ENCODE measurements at places on chromosomes 7 and 10.

DNA sequence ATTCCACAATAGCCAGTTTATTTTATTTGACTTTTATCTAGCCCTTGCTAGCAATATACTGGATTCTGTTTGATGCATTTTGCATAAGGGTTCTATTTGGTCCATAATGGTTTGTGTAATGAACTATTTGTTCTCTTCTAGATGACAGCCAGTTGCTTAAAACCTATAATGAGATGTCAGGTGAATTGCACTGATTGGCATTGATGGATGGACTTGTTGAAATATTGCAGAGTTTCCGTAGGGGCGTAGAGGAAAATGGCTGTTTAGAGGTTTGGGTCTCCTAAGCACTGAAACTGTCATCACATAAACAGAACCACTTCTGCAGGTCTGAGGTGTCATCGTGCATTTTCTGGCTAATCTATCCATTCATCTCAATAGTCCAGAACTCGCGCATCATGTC is 124.9 kb upstream of the HDAC9 start:
- DNase-seq = no peak

DNA sequence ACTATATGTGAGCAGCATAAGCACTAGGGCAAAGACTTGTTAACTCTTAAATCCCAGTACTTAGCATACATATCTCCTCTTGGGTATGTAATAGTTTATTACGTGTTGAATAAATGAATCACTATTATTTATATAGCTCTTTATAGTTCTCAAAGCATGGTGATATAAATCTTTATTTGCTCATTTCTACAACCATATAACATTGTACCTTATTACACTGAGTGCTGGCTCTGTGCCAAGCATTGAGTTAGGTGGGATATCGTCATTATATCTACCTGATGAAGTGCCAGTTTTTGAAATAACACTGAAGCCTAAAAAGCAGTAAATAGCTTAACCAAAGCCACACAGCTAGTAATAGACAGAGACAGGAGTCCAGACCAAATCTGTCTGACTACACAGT is 27.9 kb downstream of the AHR start:
- DNase-seq = no peak

GRCh38 chr7:151277631-151278030 is 29.1 kb upstream of the SMARCD3 start:
- no peak for DNase-seq

GRCh38 chr10:112265745-112266144 is 17.5 kb upstream of the TECTB start:
- DNase-seq = no peak

DNA sequence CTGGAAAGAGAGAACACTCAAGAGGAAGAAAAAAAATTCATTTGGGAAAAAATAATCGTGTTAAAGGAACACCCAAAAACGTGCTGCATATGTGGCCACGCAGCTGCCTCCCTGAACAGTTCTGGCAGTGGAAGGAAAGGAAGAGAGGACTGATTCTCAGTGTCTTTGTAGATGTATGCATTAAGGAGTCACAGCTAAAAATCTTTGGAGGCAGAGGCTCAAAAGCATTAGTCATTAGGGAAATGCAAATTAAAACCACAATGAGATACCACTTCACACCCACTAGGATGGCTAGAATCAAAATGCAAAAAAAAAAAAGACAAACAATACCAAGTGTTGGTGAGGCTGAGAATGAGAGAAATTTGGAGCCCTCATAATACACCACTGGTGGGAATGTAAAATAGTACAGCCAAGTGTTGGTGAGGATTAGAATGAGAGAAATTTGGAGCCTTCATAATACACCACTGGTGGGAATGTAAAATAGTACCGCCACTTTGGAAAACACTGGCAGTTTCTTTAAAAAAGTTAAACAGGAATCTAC is 134.7 kb downstream of the SLIT1 start:
- no peak for DNase-seq

DNA sequence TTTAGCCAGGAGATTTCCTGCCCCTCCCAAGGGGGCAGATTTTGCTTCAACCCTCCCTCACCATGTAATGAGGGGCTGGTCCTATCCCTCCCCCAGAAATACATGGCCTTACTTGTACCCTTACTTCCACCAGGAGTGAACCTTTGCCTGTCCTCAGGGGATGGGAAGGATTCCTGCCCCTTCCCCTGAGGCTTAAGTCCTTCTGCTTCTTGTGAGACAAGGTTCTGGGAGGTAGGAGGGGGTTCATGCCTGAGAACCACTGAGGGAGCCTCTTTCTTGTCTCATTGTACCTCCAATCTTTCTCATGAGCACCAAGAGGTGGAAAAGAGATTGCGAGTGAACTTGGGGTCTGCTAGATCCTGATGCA is 19.5 kb upstream of the MUC3A start:
- no peak for DNase-seq

GRCh38 chr10:74171625-74172024 is 20.6 kb downstream of the ADK start:
- DNase-seq = no peak

DNA sequence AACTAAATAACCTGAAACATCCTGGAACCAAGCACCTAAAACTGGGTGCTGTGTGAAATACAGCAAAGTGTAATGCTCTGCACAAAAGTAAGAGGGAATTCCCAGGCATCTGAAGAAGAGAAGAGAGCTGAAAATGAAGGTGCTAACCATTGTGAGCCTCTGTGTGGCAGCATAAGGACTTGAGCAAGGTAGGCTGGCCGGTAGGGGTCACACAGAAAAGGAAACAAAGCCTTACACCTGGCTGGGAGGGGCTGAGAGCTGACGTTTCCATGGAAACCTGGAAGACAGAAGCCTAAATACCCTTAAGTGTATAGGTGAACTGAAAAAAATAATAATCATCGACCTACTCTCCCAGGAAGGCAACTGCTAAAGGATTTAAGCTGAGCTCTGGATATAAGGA is 48.6 kb downstream of the CUL1 start:
- no peak for DNase-seq

GRCh38 chr7:154584352-154585252 is 418.3 kb downstream of the PAXIP1 start:
- no peak for DNase-seq

DNA sequence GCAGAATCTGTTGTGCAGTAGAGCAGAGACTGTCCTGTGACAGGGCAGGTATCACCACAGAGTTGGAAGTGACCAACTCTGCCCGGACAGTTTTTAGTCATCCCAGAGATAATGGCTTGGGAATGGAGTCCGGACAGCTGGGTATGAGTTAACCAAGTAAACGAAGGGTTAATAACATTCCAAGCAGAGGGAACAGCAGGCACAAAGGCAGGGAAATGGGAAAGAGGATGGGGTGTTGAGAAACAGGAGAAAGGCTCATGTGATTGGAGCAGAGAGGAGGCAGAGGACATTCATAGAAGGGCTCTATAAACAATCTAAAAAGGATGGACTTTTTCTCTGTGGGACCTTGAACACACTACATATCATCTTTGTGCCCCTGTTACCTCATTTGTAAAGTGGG is 132.2 kb upstream of the YAE1 start:
- no peak for DNase-seq

GRCh38 chr7:127438836-127439235 is 46.3 kb upstream of the ZNF800 start:
- DNase-seq = no peak

- DNase-seq = no peak
Measured at GRCh38 chr10:62475551-62475950, 101.4 kb downstream of the ZNF365 start.

GRCh38 chr7:142554560-142555532 is 194.4 kb upstream of the PRSS1 start:
- DNase-seq = no peak

DNA sequence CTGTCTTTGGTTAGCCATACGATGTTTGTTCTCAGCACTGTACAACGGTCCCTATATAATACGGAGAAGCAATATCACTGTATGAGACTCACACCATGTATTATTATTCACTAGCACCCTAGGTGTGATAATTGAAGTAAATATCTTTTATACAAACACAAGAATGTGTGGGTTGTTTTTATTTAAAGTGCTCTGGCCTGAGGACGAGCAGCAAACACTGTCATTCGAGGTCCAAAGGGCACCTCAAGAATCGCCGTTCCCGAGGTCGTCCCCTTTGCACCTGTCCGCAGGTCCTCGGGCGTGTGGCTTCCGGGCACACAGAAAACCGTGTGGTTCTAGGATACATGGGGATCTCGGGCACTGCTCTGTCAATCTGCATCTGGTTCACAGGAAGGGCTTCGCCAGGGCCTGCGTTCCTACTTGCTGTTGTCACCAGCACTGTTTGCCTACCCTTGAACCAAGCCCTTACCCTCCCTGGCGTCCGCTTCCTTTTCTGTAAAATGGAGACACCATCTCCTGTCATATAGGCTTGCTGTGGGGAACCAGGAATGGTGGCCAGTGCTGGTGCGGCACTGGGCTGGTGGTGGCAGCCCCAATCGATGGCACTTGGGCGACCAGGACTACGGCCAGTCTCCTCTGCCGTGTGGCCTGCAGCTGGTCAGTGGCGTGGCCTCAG is 28.5 kb upstream of the SH2B2 start:
- DNase-seq = no peak

DNA sequence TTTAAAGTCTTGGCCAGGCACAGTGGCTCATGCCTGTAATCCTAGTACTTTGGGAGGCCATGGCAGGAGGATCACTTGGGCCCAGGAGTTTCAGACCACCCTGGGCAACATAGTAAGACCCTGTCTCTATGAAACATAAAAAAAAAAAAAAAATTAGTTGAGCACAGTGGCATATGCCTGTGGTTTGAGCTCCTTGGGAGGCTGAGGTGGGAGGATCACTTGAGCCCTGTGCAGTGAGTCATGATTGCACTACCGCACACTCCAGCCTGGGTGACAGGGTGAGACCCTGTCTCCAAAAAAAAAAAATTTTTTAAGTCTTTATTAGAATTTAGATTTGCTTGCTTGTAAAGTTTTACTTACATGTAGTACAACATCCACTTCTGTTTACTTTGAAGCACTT is 14.0 kb downstream of the WNT2 start:
- DNase-seq = no peak

DNA sequence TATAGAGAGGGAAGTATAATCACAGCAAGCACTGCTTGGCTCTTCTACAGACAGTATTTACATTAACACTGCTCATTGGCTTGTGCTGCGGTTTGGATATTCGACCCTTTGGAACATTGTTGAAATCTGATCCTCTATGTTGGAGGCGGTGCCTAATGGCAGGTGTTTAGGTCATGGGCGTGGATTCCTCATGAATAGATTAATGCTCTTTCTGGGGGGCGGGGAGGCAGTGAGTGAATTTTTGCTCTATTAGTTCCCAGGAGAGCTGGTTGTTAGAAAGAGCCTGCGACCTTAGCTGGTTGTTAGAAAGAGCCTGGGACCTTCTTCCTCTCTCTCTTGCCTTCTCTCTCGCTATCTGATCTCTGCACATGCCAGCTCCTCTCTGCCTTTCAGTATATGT is 77.3 kb upstream of the SVIL start:
- no peak for DNase-seq

GRCh38 chr7:97770850-97771249 is 39.0 kb downstream of the TAC1 start:
- no peak for DNase-seq

GRCh38 chr10:14439451-14440259 is 108.9 kb upstream of the FRMD4A start:
- DNase-seq = no peak

GRCh38 chr7:134254311-134254710 is 62.4 kb downstream of the SLC35B4 start:
- no peak for DNase-seq

GRCh38 chr10:98351831-98352402 is 63.1 kb downstream of the PYROXD2 start:
- no peak for DNase-seq

DNA sequence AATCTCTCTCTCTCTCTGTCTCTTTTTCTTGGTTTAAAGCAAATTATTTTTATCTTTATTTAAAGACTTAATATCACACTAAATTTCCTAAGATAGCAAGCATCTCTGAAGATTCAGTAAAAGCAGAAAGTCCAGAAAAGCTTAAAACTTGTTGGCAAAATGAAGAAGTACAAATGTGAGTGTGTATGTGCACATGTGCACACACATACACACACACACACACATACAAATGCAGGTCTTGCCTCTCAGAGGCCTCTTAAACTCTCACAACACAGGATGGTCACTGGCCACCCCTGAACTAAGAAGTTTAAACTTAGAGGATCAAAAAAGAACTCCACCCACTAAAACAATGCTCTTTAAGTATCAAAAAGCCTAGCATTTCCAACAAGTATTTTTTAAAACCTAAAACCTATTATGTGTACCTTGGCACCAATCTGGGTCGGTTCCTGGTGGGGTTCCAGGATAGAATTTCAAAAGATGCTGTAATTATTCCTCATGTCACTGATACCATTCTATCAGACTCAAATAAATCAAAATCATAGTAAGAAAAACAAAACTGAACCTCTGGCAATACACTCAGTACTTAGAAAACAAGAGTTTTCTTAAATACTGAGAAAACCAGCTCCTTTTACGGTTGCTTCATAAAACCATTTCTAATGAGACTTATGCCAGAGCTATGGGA is 55.0 kb downstream of the SORBS1 start:
- DNase-seq = no peak

DNA sequence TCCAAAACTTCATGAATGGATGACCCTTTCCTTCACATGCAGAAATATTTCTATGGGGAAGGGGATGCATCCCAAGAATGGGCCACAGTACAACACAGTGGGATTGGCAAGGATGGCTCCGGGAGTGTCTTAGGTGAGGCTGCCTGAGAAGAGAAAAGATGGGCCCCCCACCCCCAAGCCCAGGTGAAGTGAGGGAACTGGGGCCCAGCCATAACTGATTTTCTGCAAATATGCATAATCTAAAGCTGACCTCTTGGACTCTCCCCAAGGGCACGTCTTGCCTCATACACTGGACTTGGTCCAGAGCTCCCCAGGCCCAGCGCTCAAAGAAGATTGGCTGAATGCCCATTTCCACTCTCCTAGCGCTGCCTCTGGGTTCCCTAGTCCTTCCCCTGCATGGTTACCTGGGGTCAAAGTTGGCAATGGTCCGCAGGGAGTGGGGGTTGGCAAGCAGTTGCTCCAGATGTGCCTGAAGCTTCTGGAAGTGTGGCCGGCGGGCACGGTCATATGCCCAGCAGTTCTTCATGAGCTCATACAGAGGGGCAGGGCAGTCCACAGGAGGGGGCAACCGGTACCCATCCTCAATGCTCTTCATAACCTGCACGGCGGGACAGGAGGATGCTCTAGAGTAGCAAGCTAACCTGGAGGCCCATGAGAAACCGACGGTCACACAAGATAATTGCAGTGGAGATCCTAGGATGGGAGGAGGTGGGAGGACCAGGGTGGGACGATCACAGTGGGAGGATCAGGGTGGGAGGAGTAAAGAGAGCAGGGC is 12.3 kb downstream of the ZYX start:
- no peak for DNase-seq

DNA sequence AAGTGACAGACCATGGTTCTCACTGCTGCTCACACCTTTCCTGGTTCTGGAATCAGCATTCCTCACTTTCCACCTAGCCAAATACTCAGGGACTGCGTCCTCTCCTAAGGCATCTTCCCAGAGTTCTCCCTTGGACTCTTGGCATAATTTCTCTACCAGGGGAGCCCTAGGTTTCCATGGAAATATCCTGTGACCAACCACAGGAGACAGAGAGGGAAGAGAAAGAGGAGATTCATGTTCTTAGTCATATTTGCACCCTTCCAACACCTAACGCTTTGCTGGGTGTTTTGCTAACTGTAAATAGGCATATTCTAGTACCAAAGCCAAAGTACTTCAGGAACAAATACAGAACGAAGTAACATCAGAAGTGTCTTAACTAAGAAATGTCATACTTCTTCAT is 28.6 kb downstream of the DENND11 start:
- no peak for DNase-seq

- DNase-seq = no peak
Measured at GRCh38 chr10:78717200-78717599, 351.6 kb upstream of the ZMIZ1 start.

- DNase-seq = no peak
Measured at GRCh38 chr10:109899356-109900331, 23.7 kb downstream of the XPNPEP1 start.
